ENCODE measurements at places on chromosomes 5 and 9. TPM values are rescaled to one million over a fixed set of nuclear protein-coding genes. Genes with fewer than 3 reads are reported as not detected.

BRIX1 gene
- 22.6 TPM for total RNA-seq

DNA sequence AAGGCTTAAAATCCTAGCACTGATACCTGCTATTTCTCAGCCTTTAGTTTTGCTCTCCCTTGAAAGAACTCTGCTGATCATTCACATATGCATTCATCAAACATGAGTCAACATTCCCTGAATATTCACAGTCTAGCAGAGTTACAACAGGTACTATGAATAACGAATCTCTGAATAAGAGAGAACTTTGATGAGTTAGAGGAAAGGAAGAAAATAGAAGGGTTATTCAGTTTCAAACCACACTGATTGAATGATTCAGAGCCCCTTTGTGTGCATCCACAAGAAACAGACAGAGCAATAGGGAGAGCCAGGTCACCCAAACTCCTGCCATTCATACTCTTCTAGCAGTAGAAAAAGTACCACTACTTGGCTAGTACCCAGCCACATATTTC is 36.0 kb downstream of the FOXD1 start:
- DNase-seq, result no peak

- no peak for DNase-seq
Measured at GRCh38 chr5:157543825-157544622, 31.6 kb downstream of the ADAM19 start.

DNA sequence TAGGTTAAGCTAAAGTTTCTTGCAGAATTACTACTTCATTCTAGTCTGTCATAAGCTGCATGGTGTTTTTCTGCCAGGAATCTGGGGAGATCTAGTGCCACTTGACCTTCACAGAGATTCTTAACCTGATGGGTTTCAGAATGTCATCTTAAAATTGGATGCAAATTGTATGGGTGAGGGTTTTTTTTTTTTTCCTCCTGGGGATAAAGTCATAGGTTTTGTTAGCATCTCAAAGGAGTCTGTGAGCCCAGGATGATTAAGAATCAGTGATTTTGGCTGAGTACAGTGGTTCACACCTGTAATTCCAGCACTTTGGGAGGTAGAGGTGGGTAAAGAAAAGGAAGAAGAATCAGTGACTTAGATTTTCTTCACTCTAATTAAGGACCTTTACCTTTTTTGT is 51.2 kb downstream of the NIM1K start:
- DNase-seq, result no peak

DNA sequence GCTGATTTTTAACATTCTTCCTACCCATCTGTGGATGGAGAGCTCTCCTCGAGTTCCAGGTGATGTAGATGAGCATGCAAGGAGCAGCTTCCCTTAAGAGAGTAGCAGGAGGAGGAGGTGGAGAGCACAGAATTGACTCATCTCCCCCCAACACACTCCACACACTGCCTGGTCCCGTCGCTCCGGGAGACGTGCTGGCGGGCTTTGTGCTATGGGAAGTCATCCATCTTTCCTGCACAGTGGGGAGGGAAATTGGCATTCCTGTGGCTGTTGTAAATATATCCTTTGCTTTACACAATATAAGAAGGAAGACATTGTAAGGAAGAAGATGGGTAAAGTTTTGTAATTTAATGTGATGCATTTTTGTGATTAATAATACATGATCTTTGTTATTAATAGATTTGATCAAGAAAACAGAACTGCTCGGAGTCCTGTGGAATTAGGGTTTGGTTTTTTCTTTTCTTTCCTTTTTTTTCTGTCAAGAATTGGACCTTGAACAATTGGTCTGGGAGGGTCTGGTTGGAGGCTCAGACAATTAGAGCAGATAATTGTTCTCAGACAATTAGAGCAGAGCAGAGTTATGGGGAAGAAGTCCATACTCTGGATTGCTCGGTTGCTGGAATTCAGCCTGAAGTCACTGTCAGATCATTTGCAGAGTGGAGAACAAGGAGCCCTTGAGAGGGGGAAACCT is 297.8 kb downstream of the GADD45G start:
- DNase-seq, result no peak

- peak; percentile 51 for DNase-seq
Measured at GRCh38 chr9:121634329-121635261, 16.8 kb upstream of the DAB2IP start.

GRCh38 chr9:68711932-68712331 is 6.9 kb downstream of the PIP5K1B start:
- DNase-seq, result no peak
